ENCODE measurements at places on chromosomes 2 and 18. TPM values are rescaled to one million over a fixed set of nuclear protein-coding genes. Genes with fewer than 3 reads are reported as not detected.

DNA sequence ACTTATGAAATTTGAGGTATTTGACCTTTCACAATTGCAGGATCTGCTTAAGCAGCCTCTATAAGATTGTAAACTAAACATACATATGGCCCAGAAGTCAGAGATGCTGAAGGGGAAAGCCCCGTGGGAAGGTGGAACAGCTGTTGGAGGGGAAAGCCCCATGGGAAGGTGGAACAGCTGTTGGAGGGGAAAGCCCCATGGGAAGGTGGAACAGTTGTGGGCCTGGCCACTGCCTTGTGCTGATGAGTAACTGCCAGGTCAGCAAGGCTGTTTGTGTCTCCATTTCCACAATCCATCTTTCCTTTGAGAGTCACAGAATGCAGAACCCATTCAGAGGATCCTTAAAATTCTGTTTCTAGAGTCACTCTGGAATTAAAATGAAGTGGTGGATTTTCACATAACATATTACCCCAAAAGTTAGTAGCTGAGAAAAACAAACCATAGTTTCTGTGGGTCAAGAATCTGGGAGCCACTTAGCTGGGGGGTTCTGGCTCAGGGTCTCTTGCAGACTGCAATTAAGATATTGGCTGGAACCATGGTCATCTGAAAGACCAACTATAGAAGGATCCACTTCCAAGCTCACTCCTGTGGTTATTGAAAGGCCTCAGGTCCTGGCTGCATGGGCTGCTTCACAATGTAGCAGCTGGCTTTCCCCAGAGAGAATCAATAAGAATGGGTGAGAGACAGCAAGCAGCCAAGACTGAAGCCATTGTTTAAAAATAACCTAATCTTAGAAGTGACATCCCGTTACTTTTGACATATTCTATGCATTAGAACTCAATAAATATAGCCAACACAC is 86.6 kb upstream of the CAVIN2 start:
- no peak for DNase-seq

DNA sequence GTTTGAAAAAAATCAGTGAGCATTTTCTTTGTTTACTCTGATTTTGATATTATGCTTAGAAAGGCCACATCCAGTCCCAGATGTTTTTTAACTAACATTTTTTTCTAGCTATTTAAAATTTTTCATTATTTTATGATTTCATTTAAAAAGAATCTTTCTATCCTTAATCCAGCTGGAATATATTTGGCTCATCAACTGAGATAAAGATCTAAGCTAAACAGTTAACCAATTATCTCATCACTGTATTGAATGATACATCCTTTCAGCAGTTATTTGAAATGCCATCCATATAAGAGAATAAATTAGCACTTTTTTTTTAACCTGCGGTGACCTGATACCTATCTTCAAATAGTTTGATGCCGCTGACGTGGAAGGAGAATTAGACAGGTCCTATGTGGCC is 245.5 kb upstream of the COPS8 start:
- no peak for DNase-seq

DNA sequence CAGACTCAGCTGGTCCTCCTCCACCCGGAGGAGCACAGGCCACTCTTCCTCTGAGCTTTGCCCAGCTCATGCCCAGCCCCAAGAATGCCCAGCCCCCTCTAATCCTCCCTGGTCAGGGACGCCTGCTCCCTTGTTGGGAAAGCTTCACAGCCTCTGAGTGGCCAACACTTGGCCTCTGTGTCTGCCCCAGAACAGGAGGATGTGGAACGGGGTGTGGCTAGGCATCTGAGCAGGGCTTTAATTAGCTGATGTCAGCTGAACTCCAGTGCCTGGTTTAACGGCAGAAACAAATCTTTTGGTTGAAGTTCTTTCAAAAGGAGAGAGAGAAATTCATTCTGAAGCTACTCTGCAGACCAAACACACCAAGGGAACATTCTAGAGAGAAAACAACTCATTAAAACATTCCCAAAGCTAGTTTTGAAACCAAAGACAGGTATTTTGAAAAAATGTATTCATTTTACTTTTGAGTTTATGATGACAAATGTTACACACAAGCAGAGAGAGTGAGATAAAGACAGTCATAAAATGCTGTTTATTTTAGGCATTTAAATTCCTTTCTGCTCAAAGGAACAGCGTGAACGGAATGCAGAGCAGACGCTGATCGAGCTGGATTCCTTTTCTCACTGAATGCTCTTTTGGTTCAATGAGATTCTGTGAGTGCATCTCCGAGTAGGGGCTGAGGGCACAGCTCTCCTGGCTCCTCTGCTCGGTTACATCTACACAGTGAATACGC is 63.8 kb downstream of the RTP5 start:
- DNase-seq: no peak

- DNase-seq: no peak
Observed at GRCh38 chr2:181812106-181812743, 79.3 kb upstream of the ITPRID2 start.

Gene POTEI
- total RNA-seq: not detected

GRCh38 chr2:2590841-2591541 is 259.9 kb upstream of the MYT1L start:
- DNase-seq: no peak
